ENCODE measurements at places on chromosomes 2 and 18. TPM values are rescaled to one million over a fixed set of nuclear protein-coding genes. Genes with fewer than 3 reads are reported as not detected.
A peak's percentile ranks its signal among the peaks of the same experiment; 100 is the strongest.

DNA sequence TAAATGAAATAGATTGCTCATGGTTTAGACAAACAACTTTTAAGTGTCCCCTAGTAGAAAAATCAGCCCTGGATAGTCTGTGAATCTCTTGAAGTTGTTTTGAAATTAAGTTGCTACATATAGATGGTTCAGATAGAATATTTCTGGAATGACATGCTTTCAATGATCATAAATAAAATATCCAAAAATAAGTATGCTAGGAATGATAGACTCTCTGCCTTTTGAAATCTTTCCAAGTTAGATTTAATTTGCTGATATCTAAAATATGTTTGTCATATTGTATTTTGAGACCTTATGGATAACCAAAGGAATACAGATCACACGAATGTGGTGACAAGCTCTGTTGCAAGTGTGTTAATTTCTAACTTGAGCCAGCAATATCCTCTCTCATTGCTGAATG lies 488.7 kb downstream of the THSD7B start:
- H3K4me1 ChIP-seq = no peaks in the 10 kb centered on the region
- no peak for DNase-seq
- H3K27me3 ChIP-seq = no peaks in the 10 kb centered on the region

DNA sequence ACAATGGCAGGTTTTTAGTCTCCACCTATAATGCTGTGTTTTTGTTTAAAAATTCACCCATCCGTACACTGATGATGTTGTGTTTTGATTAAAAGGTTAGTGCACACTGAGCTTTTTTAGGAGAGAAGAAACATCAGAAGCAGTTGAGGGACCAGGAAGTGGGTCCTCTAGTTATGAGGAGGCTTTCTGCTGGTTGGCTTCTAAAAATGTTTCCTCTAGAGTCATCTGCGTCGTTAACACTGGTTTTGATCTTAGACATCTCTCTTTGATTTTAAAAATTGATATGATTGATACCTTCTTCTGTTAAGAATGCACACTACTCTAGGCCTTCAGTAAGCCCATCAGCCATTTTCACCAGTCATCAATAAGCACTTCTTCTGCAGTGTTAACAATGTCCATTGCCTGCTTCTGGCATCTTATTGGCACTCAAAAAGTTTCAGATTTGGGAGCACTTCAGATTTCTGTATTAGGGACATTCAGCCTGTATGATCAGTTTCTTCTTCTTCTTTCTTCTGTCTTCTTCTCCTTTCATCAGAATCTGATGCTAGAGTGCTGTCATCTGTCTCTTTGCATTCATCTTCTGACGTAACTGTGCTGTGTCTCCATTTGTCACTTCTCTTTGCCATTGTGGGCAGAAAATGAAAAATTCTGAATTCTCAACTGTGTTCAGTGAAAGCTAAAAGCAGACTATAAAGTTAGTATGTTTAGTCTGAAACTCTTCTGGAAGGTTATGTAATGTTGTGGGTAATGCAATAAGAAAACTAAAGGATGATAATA lies 56.3 kb downstream of the PHLPP1 start:
- no peak overlapping the region for H3K4me3 ChIP-seq
- no peak overlapping the region for H3K27ac ChIP-seq
- H3K36me3 ChIP-seq = peaks cover 5% of the 10 kb centered on the region
- no peak for DNase-seq
- no peaks in the 10 kb centered on the region for H3K27me3 ChIP-seq

GRCh38 chr18:69898241-69898861 lies 49.3 kb downstream of the CD226 start:
- H3K27me3 ChIP-seq = peaks cover 1% of the 10 kb centered on the region
- no peaks in the 10 kb centered on the region for H3K36me3 ChIP-seq
- peaks cover 2% of the 10 kb centered on the region for H3K4me1 ChIP-seq
- H3K4me3 ChIP-seq = no peak overlapping the region
- H3K27ac ChIP-seq = no peak overlapping the region

- no peak overlapping the region for H3K4me3 ChIP-seq
- H3K27me3 ChIP-seq = peaks cover 5% of the 10 kb centered on the region
- H3K36me3 ChIP-seq = no peaks in the 10 kb centered on the region
- H3K27ac ChIP-seq = no peak overlapping the region
- no peak for DNase-seq
These were observed 124.2 kb upstream of the MEX3C start for GRCh38 chr18:51321696-51322095.

GRCh38 chr2:11254100-11254536 lies 90.3 kb downstream of the ROCK2 start:
- peaks cover 22% of the 10 kb centered on the region for H3K36me3 ChIP-seq
- peaks cover 28% of the 10 kb centered on the region for H3K4me1 ChIP-seq
- peaks cover 4% of the 10 kb centered on the region for H3K27me3 ChIP-seq
- no peak overlapping the region for H3K4me3 ChIP-seq
- H3K27ac ChIP-seq = no peak overlapping the region

DNA sequence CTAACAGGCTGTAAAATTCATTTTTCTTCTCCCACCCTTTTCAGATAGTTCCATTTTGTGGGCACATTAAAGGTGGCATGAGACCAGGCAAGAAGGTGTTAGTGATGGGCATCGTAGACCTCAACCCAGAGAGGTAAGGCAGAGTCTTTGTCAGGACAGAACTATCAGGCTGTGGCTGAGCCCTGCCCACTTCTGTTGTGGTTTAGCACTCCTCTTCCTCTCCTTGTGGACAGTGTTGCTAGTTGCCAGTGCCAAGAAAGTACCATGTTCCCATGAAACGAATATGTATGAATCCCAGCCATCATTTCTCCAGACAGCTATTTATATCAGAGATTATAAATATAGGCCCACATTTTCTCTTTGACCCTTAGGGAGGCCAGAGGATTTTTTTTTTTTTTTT lies 1.6 kb downstream of the LGALSL start:
- peak overlapping the region; percentile 99 for H3K4me3 ChIP-seq
- DNase-seq = no peak
- H3K36me3 ChIP-seq = peaks cover 26% of the 10 kb centered on the region
- peak overlapping the region; percentile 93 for H3K27ac ChIP-seq

- H3K27ac ChIP-seq = no peak overlapping the region
- no peaks in the 10 kb centered on the region for H3K36me3 ChIP-seq
- peaks cover 2% of the 10 kb centered on the region for H3K27me3 ChIP-seq
- no peaks in the 10 kb centered on the region for H3K4me1 ChIP-seq
- DNase-seq = no peak
- no peak overlapping the region for H3K4me3 ChIP-seq
These were observed 105.6 kb upstream of the NDUFV2 start for GRCh38 chr18:8996771-8997432.

GRCh38 chr2:159195697-159196096 lies 90.8 kb downstream of the WDSUB1 start:
- H3K4me3 ChIP-seq = no peak overlapping the region
- H3K36me3 ChIP-seq = peaks cover 62% of the 10 kb centered on the region
- peaks cover 12% of the 10 kb centered on the region for H3K4me1 ChIP-seq
- peaks cover 6% of the 10 kb centered on the region for H3K27me3 ChIP-seq
- H3K27ac ChIP-seq = no peak overlapping the region

DNA sequence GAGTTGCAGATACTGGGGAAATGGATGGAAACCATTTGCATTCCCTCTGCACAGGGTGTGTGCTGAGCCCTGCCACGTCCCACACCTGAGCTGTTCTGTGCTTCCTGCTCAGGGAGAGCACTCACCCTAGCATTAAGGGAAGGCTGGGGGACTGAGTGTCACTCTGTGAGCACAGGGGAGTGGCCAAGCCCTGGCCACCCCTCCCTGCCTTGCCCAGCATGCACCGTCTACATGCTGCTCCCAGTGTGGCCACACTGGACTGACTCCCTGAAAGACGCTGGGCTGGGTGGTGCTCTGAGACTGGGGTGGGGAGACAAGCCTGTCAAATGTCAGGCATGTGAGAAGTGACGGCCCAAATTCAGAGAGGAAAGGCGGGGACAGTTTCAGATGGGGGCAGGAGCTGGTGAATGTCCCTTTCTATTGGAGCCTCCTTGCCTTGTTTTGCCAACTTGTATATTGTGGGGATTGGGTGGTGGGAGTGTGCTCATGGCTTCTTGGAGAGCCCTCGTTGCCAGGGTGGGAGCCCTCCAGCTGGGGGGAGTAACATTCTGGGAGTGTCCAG lies 298.4 kb upstream of the HS6ST1 start:
- peaks cover 8% of the 10 kb centered on the region for H3K27me3 ChIP-seq
- H3K27ac ChIP-seq = peak overlapping the region; percentile 63
- H3K4me3 ChIP-seq = no peak overlapping the region
- DNase-seq = no peak

- H3K27me3 ChIP-seq = no peaks in the 10 kb centered on the region
- H3K36me3 ChIP-seq = no peaks in the 10 kb centered on the region
- DNase-seq = no peak
- H3K4me1 ChIP-seq = no peaks in the 10 kb centered on the region
These were observed 15.4 kb downstream of the PPIG start for GRCh38 chr2:169599568-169599967.

- no peaks in the 10 kb centered on the region for H3K4me1 ChIP-seq
- peaks cover 16% of the 10 kb centered on the region for H3K27me3 ChIP-seq
- no peak overlapping the region for H3K4me3 ChIP-seq
- DNase-seq = no peak
These were observed 20.6 kb downstream of the CROCC2 start for GRCh38 chr2:240926516-240927389.

DNA sequence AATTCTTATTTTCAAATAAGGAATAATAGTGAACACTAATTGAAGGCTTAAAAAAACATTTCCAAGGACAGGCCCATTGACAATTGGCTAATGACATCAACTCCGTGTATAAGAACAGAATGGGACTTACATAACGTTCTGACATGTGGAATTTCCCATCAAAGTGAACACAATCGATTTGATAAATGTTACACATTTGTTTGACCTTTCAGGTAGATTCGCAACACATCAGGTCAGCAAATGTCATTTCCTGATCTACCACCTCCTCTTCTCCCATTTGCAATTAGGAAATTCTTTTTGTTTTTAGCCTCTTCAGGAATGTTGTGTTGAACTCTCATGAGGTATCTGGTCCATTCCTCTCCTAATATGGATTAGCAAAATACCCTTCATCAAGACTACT lies 292.9 kb upstream of the SLC14A2 start:
- no peak overlapping the region for H3K27ac ChIP-seq
- no peaks in the 10 kb centered on the region for H3K27me3 ChIP-seq
- no peaks in the 10 kb centered on the region for H3K4me1 ChIP-seq
- no peak overlapping the region for H3K4me3 ChIP-seq
- DNase-seq = no peak

DNA sequence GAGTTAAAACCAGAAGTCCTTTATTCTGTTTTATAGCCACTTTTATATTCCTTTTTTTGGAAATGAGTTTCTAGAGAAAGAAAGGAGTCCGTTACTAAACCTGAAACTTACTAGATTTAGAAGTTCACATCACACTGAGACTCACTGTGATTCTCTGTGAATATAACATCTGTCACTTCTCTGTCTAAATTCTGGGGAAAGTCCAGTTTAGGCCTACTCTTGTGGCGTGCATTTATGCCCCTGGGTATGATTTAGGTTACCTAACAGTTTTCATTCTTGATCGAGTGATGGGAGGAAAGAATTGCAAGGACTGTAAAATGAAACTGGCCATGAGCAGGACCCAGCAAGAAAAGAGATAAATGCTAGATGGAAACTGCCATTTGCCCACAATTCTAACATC lies 449.6 kb downstream of the SPAG16 start:
- H3K27me3 ChIP-seq = peaks cover 2% of the 10 kb centered on the region
- H3K4me3 ChIP-seq = no peak overlapping the region
- H3K36me3 ChIP-seq = no peaks in the 10 kb centered on the region
- no peak overlapping the region for H3K27ac ChIP-seq

- DNase-seq = no peak
- H3K36me3 ChIP-seq = no peaks in the 10 kb centered on the region
- H3K4me3 ChIP-seq = no peak overlapping the region
- peaks cover 3% of the 10 kb centered on the region for H3K27me3 ChIP-seq
- H3K4me1 ChIP-seq = peaks cover 60% of the 10 kb centered on the region
These were observed 177.2 kb downstream of the NEDD4L start for GRCh38 chr18:58221060-58221725.

GRCh38 chr2:42568401-42569115 lies at the start of gene MTA3:
MTA3 (plus strand) TSS chr2:42568632; CDS start chr2:42568746, 114 bp downstream.
- peak within 1 kb of the TSS; percentile 82 for H3K27ac ChIP-seq
- H3K36me3 ChIP-seq = peaks cover 9% of the 10 kb centered on the region

GRCh38 chr18:75037689-75037955 lies 171.3 kb downstream of the PTGR3 start:
- H3K36me3 ChIP-seq = no peaks in the 10 kb centered on the region
- H3K4me3 ChIP-seq = no peak overlapping the region
- no peaks in the 10 kb centered on the region for H3K4me1 ChIP-seq
- no peak overlapping the region for H3K27ac ChIP-seq
- DNase-seq = no peak

DNA sequence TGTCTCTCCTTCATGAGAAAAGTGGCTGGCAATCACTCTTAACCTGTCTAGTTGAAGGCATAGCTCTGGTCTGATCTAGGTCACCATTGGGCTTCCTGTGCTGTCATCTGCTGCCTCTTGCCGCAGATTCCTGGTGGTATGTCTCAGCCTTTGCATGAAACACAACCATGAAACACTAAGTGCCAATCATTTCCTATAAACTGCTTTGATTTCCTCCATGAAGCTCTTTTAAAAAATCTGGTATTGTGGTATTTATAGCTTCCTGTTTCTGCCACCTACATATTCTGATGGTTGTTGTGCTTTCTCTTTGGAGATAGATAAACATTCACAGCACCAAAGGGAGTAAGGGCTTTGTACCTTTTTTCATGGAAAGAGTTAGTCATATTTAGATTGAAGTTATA lies 120.0 kb upstream of the EPC2 start:
- DNase-seq = no peak
- no peak overlapping the region for H3K4me3 ChIP-seq
- H3K36me3 ChIP-seq = peaks cover 3% of the 10 kb centered on the region
- H3K27me3 ChIP-seq = peaks cover 12% of the 10 kb centered on the region

GRCh38 chr2:157760949-157761348 lies 115.2 kb downstream of the ACVR1 start:
- peaks cover 1% of the 10 kb centered on the region for H3K27me3 ChIP-seq
- H3K36me3 ChIP-seq = peaks cover 37% of the 10 kb centered on the region
- no peak for DNase-seq
- peak overlapping the region; percentile 33 for H3K27ac ChIP-seq

GRCh38 chr2:73106791-73107190 lies 6.0 kb downstream of the RAB11FIP5 start:
- no peak for DNase-seq
- peaks cover 14% of the 10 kb centered on the region for H3K27me3 ChIP-seq
- H3K4me1 ChIP-seq = peaks cover 51% of the 10 kb centered on the region
- H3K36me3 ChIP-seq = peaks cover 19% of the 10 kb centered on the region
- no peak overlapping the region for H3K27ac ChIP-seq
- no peak overlapping the region for H3K4me3 ChIP-seq

- H3K4me1 ChIP-seq = no peaks in the 10 kb centered on the region
- H3K36me3 ChIP-seq = peaks cover 12% of the 10 kb centered on the region
- DNase-seq = peak; percentile 12
These were observed 916 bp upstream of the PDCD1 start for GRCh38 chr2:241859436-241860183.

GRCh38 chr2:210046851-210047500 lies 44.5 kb downstream of the RPE start:
- H3K4me1 ChIP-seq = no peaks in the 10 kb centered on the region
- H3K36me3 ChIP-seq = peaks cover 11% of the 10 kb centered on the region
- no peak for DNase-seq
- H3K4me3 ChIP-seq = no peak overlapping the region

GRCh38 chr2:229300790-229301189 lies 29.7 kb upstream of the PID1 start:
- H3K27me3 ChIP-seq = no peaks in the 10 kb centered on the region
- H3K4me1 ChIP-seq = no peaks in the 10 kb centered on the region
- no peak for DNase-seq
- no peak overlapping the region for H3K27ac ChIP-seq

SIX3 gene
- not detected for total RNA-seq

FN1 gene
- total RNA-seq = 1,159 TPM

SULT1C2 gene
- total RNA-seq = 0.85 TPM

TMEM178A gene
- 4.8 TPM for total RNA-seq

C2orf66 gene
- total RNA-seq = 1.4 TPM

GBX2 gene
- 3.5 TPM for total RNA-seq

WDFY1 gene
- total RNA-seq = 53.1 TPM

DAPL1 gene
- total RNA-seq = not detected

SCN2A gene
- 1.5 TPM for total RNA-seq

HTR2B gene
- 0.80 TPM for total RNA-seq

CPLX4 gene
- total RNA-seq = not detected

FABP1 gene
- total RNA-seq = not detected

SH2D6 gene
- total RNA-seq = 0.33 TPM

Data from endothelial cell (in vitro differentiated cells).